NCI-H1105 (cell line): ENCODE measurements at places on chromosomes 1 and 21.

GRCh38 chr21:26028183-26028582 is 142.4 kb downstream of the APP start:
- DNase-seq: no peak

- DNase-seq: no peak
Measured at GRCh38 chr1:143694085-143694484, 277.7 kb downstream of the FAM72C start.

DNA sequence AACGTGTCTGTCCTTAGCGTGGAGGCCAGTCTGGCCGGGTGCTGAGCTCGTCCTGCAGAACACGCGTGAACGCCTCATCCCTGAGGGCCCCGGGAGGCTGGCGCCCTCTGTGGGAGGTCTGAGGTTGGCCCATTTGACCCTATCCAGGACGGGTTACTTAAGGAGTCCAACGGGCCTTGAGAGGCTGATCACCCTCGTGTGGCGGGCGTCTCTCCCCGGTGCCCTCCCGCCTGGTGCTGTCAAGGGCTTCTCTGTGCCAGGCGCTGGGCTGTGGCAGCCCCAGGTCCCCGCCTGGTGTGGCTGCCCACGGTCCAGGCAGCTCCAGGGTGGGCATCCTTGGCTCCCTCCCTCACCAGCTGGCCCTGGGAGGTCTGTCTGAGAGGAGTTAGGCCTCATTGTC is 9.7 kb downstream of the SKI start:
- DNase-seq: no peak

DNA sequence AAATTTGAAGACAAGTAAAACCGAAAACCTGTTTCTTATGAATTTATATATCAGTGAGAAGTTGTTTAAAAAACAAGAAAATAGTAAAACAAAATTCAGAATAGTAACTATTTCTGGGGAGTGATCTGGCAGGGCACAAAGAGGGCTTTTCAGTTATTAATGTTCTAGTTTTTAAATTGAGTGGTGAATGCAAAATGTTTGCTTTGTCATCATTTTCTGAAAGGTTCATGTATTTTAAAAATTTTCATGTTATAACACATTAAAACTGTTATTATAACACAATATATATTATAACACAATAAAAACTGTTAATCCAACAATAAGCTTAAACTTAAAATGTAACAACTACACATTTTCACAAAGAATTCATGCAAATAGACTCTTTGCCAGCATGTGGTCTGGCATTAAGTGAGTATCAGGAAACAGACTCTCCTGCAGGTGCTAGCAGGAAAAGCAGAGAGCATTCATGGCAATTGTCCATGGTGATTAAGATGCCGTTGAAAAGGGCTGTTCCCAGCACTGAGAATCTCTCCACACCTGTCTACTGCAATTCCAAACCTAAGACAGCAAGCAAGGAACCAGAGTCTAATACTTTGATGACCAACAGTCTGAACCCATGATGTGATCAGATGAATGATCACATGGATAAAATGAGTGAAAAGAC is 204.9 kb downstream of the TBX15 start:
- DNase-seq: peak; percentile 47

DNA sequence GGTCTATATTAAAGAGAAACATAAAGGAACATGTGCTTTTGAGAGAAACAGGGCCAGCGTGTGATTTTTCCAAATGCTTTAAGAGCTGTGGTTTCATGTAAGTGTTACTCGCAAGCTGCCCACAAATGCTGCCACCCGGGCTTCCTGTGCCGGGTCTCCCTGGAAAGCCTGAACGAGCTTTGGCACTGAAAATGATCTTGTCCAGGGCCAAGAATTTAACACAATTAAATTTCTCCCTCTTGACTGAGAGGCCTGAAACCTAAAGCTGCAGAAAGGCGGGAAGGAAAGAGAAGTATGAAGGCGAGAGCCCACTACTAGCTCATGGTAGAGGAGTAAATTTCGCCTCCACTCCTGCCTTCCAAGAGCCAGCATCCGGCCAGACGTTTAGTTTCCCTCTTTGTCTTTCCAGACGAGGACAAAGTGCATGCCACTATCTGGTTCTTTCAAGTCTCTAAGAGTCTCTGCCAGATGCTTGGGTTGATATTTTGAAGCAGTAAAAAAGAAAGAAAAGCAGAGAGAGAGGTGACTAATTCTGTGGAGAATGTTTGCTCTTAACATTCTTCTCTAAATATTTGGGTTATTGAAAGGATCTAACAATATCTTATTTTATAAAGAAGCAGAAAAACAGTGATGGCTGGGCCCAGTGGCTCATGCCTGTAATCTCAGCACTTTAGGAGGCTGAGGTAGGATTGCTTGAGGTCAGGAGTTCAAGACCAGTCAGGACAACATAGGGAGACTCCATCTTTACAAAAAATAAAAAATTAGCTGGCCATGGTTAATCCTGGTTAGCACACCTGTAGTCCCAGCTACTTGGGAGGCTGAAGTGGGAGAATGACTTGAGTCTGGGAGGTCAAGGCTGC is 100.0 kb upstream of the HNRNPU start:
- no peak for DNase-seq

GRCh38 chr1:76503100-76503499 is 364.2 kb upstream of the ST6GALNAC5 start:
- DNase-seq: no peak

GRCh38 chr1:189939967-189940366 is 537.7 kb downstream of the BRINP3 start:
- DNase-seq: no peak

- no peak for DNase-seq
Measured at GRCh38 chr1:21392587-21393263, 47.2 kb upstream of the NBPF3 start.

GRCh38 chr1:211752951-211753486 is 77.5 kb downstream of the LPGAT1 start:
- DNase-seq: no peak

GRCh38 chr1:160410406-160411005 is 10.1 kb downstream of the VANGL2 start:
- peak; percentile 29 for DNase-seq

GRCh38 chr1:164754088-164754600 is 195.2 kb downstream of the PBX1 start:
- no peak for DNase-seq

DNA sequence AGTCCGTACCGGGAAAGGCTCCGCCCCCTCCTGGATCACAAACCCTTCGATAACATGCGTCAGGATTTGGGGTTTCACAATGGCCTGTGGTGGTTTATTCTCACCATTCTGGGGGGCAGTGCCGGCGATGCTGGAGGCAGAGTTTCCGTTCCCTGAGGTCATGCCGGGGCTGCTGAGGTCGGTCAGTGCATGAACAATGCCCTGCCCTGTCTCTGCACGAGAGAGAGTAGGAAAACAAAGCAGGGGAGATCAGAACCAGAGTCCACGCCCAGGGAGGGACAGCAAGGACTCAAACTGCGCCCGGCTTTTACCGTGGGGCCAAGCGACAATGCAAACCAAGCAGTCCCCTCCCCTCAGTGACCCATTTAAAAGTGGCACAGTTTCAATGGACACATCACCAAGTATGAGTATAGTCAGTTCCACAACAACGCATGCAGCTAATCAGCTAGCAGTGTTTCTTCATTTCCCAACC is 13.2 kb upstream of the A3GALT2 start:
- no peak for DNase-seq

GRCh38 chr1:150826299-150826698 is 18.2 kb upstream of the CTSK start:
- DNase-seq: no peak

DNA sequence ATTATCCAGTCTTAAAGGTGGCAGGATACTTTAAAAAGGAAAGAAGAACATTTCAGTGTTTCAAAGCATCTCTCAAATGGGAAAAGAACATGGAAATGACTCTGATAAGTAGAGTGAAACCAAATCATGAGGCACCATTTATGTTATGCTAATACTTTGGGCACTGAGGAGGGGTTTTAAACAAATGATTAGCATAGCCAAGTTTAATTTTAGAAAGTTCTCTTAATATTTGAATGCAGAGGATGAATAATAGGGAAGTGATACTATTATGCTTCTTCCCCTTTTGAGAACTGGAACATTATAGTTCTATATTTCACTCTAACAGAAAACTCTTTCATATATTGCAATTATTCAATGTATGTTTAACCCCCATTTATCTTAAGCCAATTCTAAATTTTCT is 1181.9 kb upstream of the PRMT6 start:
- no peak for DNase-seq

- DNase-seq: no peak
Measured at GRCh38 chr21:22898051-22898665, 1899.9 kb downstream of the NCAM2 start.
